ENCODE measurements at places on chromosomes 5 and 9.

GRCh38 chr5:117020999-117021398 is 446.4 kb upstream of the SEMA6A start:
- no peak for DNase-seq

DNA sequence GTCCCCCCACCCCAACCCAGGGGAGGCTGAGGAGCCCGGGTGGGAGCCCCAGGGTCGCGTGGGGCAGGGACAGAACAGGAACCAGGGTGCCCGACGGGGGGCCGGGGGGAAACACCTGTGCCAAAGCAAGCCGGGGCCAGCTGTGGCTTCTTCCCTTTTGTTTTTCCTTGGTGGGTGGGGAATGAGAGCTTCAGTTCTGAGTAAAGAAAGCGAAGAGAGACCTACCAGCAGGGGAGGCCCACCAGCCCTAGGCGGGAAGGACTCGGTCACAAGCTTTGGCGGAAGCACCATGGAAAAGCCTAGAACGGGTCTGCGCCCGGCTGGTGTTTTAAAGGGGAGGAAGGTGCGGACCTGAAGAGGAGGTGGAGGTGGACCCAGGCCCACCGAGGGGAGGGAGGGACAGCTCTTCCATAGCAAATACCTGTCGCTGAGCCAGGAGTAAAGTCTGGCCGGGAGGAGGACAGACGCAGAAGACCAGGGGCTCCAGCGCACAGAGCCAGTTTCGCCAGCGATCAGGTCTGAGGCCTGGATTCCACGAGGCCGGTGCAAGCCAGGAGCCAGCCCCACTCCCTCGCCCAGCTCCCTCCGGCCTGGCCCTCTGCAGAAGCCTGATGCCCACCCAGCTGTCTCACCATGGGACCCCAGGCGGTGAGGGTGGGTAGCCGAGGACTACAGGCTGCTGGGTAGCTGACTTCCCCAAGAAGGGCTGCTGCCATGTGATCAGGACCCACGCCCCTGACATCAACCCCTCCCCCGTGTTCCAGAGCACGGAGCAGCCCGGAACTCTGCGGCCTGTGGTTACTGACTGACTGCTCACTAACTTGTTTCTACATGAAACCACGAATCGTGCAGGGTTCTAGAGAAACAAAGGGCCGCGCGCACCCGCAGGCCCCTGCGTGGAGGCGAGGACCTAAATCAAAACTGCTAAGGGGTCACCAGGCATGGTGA is 849 bp upstream of the MGAT1 start:
- no peak for DNase-seq

DNA sequence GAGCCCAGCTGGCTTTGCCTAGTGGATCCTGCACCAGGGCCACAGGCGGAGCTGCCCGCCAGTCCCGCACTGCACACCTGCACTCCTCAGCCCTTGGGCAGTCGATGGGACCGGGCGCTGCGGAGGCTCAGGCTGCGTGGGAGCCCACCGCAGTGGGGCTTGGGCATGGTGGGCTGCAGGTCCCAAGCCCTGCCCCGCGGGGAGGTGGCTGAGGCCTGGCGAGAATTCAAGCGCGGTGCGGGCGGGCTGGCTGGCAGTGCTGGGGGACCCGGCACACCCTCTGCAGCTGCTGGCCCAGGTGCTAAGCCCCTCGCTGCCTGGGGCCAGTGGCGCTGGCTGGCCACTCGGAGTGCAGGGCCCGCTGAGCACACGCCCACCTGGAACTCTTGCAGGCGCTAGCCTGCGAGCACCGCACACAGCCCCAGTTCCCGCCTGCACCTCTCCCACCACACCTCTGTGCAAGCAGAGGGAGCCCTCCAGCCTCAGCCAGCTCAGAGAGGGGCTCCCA is 125.7 kb upstream of the OTULINL start:
- no peak for DNase-seq

- no peak for DNase-seq
These were observed 19.9 kb downstream of the PDGFRB start for GRCh38 chr5:150135557-150136304.

DNA sequence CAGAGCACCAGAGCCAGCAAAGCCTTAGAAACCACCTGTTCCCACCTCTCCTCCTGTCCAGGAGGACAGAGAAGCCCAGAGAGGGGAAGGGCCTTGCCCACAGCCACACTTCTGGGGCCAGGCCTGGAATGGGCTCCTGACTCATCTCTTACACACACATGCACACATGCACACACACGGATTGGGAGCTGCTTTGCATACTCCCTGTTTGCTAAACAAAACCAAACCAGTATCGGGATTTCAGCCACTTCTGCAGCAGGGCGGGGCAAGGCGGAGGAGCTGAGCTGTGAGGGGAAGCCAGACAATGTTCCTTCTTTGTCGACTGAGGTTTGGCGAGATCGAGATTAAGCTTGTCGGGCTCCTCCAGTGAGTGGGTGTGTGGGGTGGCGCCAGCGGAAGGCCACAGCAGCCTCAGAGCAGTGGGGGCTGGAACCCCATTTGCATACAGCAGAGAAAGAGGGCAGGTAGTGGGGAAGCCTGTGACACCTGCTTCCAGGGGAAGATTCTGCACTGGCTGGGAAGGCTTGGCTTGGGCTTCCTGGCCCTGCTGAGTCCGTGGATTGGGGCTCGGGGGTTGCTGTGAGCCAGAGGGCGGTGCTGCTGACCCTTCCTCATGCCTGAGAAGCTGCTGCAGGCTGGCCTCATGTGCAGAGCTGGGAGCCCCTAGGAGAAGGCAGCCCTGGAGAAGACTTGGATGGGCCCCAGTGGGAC is 16.1 kb downstream of the GFI1B start:
- no peak for DNase-seq
